ENCODE measurements at places on chromosomes 16 and 17. TPM values are rescaled to one million over a fixed set of nuclear protein-coding genes. Genes with fewer than 3 reads are reported as not detected.

GRCh38 chr17:30472238-30472890 is 4.8 kb upstream of the GOSR1 start:
- DNase-seq = no peak

The LRRC37A gene
- total RNA-seq = 33.0 TPM

- DNase-seq = no peak
These were observed 24.0 kb downstream of the USP31 start for GRCh38 chr16:23125277-23125676.

The CACNA1G gene
- 0.05 TPM for total RNA-seq

DNA sequence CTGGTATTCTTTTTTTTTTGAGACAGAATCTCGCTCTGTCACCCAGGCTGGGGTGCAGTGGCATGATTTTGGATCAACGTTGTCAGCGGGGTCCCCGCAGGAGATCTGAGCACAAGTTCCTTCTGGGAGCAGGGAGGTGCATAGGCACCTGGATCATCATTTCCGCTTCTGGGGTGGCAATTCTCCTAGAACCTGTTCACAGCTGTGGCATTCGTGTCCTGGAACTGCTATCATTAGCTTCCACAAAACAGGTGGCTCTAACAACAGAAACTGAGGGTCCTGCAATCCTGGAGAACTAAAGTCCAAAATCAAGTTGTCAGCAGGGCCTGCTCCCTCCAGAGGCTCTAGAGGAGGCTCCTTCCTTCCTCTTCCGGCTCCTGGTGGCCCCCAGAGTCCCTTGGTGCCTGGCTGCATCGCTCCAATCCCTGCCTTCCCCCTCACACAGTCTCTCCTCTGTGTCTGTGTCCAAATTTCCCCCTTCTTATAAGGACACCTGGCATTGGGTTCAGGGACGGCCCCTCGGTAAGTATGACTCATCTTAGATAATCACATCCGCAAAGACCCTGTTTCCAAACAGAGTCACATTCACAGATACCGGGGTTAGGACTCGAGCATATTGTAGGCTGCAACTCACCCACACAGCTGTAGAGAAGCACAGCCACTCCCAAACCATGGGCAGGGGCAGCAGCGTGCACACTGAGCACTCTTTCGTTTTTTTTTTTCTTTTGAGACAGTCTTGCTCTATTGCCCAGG is 43.5 kb upstream of the KLHDC4 start:
- no peak for DNase-seq

GRCh38 chr17:75721463-75722011 is 278 bp downstream of the ITGB4 start:
- DNase-seq = no peak

The PIPOX gene
- total RNA-seq = 3.9 TPM

- DNase-seq = no peak
These were observed 87.5 kb downstream of the AMFR start for GRCh38 chr16:56337858-56338325.

DNA sequence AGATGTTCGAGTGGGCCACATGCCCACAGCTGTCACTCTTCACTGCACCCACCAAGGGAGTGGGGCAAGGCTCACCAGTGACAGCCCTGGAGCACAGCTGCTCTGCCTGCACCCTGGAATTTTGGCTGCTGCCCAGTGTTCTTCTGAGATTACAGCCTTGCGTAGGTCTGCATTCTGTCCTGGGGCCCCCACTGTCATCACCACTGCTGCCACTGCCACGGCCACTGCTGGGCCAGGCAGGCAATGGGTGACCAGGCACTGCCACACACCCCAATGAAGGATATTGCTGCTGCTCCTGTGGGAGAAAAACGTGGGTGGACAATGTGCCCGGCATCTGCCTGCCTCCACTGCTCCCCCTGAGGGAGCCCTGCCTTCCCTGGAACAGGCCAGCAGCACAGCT is 1717.0 kb downstream of the TP53TG3F start:
- no peak for DNase-seq

The TM4SF5 gene
- not detected for total RNA-seq

- DNase-seq = no peak
These were observed 2287.7 kb downstream of the TP53TG3F start for GRCh38 chr16:35746963-35747657.

The FOXC2 gene
- not detected for total RNA-seq

DNA sequence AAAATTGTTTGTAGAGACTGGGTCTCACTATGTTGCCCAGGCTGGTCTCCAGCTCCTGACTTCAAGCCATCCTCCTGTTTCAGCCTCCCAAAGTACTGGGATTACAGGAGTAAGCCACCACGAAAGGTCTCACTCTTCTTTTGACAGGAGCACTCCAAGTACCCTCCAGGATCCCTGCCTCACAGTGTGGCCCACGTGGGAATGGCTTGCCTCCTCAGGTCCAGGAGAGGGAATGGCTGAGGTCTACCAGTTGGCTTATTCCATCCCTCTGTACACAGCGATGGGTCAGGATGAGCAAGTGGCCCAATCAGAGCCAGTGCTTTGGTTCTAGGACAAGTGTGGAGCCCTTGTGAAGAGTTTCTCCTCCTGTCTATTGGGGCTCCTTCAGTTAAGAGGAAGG is 73.7 kb upstream of the ZNF423 start:
- no peak for DNase-seq

- peak; percentile 33 for DNase-seq
These were observed 4.7 kb downstream of the COQ7 start for GRCh38 chr16:19071811-19072777.

DNA sequence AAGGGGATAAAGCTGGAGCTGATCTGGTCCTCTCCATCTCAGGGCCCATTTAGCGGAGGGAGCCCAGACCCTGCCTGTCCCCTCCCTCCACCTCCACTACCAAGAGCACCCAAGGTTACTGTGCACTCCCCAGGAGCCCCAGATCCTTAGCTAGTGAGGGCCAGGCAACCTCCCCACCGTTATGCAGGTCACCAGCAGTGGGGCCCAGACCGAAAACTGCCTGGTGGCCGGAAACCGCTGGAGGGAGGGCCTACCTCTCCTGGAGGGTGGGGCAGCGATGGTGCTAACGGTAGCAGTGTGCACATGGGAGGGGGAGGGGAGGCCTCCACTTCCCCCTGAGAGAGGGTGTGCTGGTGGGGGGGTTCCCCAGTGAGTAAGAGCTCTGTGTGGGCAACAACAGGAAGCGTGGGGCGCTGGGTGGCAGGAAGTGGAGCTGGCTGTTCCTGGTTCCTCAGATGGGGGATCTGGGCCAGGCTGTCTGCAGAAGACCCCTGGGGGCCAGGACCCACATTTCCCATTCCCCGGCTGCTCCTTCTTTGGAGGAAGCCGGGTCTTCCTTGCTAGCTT is 4.4 kb downstream of the FMNL1 start:
- DNase-seq = peak; percentile 92
